ENCODE measurements at places on chromosomes 3 and 15. TPM values are rescaled to one million over a fixed set of nuclear protein-coding genes. Genes with fewer than 3 reads are reported as not detected.

DNA sequence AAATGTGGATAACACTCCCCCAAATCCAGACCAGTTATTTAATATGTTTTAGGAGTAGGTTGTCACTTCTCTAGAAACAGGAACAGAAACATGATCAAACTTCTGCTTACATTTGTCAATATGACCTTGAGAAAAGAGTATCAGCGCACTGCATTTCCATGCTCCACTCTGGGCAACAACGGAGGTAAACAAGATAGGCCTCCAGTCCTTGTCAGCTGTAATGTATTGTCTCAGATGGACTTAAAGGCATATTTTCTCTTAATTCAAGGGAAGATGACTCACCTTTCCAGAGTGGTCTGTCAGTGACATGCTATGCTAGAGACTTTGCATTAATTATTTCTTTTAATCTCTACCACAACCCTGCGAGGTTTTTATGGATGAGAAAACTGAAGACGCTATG is 51.6 kb upstream of the TCF12 start:
- H3K4me3 ChIP-seq = no peak overlapping the region
- H3K4me1 ChIP-seq = no peaks in the 10 kb centered on the region
- no peaks in the 10 kb centered on the region for H3K27me3 ChIP-seq

DNA sequence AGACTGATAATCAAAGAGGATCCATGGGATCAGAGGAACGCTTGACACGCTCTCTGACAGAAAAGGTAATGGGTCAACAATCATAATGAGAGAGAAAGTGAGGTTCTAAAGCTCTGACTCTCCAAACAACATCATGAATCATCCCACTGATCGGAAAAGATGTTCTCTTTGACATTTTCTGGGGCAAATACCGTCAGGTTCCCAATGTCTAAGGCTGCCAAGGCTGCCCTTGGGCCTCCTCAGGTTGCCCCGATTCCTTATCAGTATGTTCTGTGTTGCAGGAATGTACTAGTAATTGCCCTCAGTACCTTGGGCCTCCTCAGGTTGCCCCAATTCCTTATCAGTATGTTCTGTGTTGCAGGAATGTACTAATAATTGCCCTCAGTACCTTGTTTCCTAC is 60.9 kb downstream of the NPTN start:
- no peak for DNase-seq
- no peaks in the 10 kb centered on the region for H3K4me1 ChIP-seq
- H3K36me3 ChIP-seq = 0 out of 2 replicates have a peak, but pooled peaks cover 6% of the 10 kb centered on the region
- no peaks in the 10 kb centered on the region for H3K27me3 ChIP-seq

DNA sequence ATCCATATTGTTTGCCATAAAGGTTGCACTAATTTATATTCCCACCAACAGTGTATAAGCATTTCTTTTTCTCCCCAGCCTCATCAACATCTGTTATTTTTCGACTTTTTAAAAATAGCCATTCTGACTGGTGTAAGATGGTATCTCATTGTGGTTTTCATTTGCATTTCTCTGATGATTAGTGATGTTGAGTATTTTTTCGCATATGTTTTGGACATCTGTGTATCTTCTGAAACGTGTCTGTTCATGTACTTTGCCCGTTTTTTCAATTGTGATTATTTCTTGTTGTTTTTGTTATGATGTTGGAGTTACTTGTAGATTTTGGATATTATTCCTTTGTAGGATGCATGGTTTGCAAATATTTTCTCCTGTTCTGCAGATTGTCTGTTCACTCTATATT is 46.5 kb downstream of the TP63 start:
- H3K27me3 ChIP-seq = no peaks in the 10 kb centered on the region
- no peak overlapping the region for H3K4me3 ChIP-seq
- DNase-seq = no peak
- H3K27ac ChIP-seq = no peak overlapping the region
- no peaks in the 10 kb centered on the region for H3K4me1 ChIP-seq

- H3K36me3 ChIP-seq = no peaks in the 10 kb centered on the region
- no peak overlapping the region for H3K4me3 ChIP-seq
- DNase-seq = no peak
- no peaks in the 10 kb centered on the region for H3K27me3 ChIP-seq
Measured at GRCh38 chr3:37872413-37873160, 10.9 kb downstream of the CTDSPL start.

- no peak for DNase-seq
- H3K27ac ChIP-seq = no peak overlapping the region
- no peak overlapping the region for H3K4me3 ChIP-seq
- H3K27me3 ChIP-seq = no peaks in the 10 kb centered on the region
- H3K36me3 ChIP-seq = no peaks in the 10 kb centered on the region
Measured at GRCh38 chr15:100861511-100861991, 18.1 kb upstream of the ALDH1A3 start.

GRCh38 chr15:70327856-70328678 is 230.3 kb upstream of the TLE3 start:
- H3K4me1 ChIP-seq = peaks cover 23% of the 10 kb centered on the region
- H3K27me3 ChIP-seq = no peaks in the 10 kb centered on the region
- H3K36me3 ChIP-seq = no peaks in the 10 kb centered on the region
- H3K27ac ChIP-seq = 0 out of 2 replicates have a peak overlapping the region, but pooled peaks have one; percentile 3

DNA sequence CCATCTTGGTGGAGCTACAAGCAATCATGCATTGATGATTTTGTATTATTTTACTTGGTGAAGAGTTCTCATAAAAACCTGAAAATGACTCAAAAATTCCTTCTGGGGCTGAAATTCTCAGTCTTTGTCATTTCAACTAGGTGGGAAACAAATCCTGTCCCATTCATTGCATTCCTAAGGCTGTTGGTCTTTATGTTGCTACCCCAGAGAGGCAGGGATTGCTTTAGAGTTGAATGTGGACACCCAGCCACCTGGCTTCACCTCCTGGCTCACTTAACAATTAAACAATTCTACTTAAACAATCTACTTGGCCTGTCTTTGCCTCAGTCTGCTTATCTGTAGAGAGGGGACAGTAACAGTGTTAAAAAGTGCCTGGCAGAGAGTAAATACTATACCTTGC is 117.3 kb upstream of the UBE3A start:
- no peaks in the 10 kb centered on the region for H3K27me3 ChIP-seq
- H3K36me3 ChIP-seq = no peaks in the 10 kb centered on the region
- H3K4me3 ChIP-seq = no peak overlapping the region

Gene GRK7
- 0.10 TPM for total RNA-seq

GRCh38 chr3:67529337-67529736 is 125.1 kb downstream of the SUCLG2 start:
- no peak overlapping the region for H3K27ac ChIP-seq
- no peak overlapping the region for H3K4me3 ChIP-seq
- no peaks in the 10 kb centered on the region for H3K27me3 ChIP-seq
- DNase-seq = no peak

DNA sequence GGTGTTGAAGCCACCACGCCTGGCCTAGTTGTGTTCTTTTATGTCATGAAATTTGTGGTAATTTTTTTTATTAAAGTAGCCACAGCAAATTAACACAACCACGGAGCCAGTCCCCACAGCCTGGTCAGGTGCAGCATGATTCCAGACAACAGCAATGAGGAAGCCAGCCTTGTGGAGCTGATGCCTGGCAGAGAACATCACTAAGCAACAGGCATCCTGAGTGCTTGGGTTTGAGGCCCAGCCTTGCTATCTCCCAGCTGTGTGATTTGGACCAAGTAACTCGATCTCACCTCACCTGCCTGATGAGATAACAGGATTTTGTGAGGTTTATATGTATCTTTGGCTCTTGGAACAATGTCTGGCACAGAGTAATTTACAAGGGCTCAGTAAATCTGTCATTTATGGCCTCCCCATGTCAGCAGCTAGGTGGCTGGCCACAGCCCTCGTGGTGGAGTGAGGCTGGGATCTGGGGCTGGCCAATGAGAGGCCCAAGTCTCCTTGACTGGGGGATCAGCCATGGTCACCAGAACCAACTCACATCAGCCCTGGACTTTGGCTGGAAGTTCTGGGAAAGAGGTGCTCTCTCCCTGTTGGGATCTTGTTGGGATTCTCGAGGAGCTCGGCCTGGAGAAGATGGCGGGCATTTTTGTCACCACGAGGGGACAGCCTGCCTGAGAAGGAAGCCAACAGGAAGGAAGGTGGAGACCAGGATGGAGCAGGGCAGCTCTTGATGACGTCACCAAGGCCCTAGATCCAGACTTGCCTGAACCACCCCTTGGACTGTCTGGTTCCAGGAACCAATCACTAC is 22.8 kb upstream of the FLNB start:
- no peaks in the 10 kb centered on the region for H3K36me3 ChIP-seq
- peak overlapping the region; percentile 48 for H3K27ac ChIP-seq
- H3K4me3 ChIP-seq = no peak overlapping the region

Gene SLC27A2
- total RNA-seq = 0.18 TPM

GRCh38 chr3:144127700-144128099 is 156.1 kb downstream of the DIPK2A start:
- H3K4me1 ChIP-seq = no peaks in the 10 kb centered on the region
- H3K4me3 ChIP-seq = no peak overlapping the region
- H3K27ac ChIP-seq = no peak overlapping the region
- H3K27me3 ChIP-seq = no peaks in the 10 kb centered on the region
- no peaks in the 10 kb centered on the region for H3K36me3 ChIP-seq

GRCh38 chr3:108818404-108818803 is 4.2 kb upstream of the TRAT1 start:
- DNase-seq = no peak
- H3K27me3 ChIP-seq = no peaks in the 10 kb centered on the region
- no peaks in the 10 kb centered on the region for H3K4me1 ChIP-seq
- H3K27ac ChIP-seq = no peak overlapping the region

GRCh38 chr15:69548395-69549180 is 96.0 kb downstream of the RPLP1 start:
- no peaks in the 10 kb centered on the region for H3K4me1 ChIP-seq
- peaks cover 3% of the 10 kb centered on the region for H3K27me3 ChIP-seq
- H3K36me3 ChIP-seq = no peaks in the 10 kb centered on the region
- H3K4me3 ChIP-seq = no peak overlapping the region

Gene SH3GL3
- not detected for total RNA-seq

DNA sequence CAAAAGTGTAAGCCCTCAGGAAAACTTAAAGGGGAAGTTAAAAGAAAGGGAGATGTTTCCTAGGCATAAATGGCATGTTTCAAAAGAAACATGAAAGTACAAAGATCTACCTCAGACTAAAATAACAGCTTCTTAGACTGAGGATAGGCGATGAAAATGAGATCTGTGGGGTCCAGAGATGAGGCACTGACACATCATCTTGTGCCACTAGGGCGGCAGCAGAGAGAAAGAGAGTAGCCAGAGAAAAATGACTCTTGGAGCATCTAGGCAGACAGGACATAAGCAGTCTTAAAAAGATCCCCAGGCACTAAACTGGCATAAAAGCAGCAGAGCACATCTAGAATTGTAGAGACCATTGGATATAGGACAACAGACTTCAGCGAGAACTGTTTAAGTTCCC is 42.5 kb upstream of the RFX7 start:
- no peaks in the 10 kb centered on the region for H3K36me3 ChIP-seq
- H3K27ac ChIP-seq = no peak overlapping the region
- H3K4me3 ChIP-seq = no peak overlapping the region
- H3K27me3 ChIP-seq = no peaks in the 10 kb centered on the region

DNA sequence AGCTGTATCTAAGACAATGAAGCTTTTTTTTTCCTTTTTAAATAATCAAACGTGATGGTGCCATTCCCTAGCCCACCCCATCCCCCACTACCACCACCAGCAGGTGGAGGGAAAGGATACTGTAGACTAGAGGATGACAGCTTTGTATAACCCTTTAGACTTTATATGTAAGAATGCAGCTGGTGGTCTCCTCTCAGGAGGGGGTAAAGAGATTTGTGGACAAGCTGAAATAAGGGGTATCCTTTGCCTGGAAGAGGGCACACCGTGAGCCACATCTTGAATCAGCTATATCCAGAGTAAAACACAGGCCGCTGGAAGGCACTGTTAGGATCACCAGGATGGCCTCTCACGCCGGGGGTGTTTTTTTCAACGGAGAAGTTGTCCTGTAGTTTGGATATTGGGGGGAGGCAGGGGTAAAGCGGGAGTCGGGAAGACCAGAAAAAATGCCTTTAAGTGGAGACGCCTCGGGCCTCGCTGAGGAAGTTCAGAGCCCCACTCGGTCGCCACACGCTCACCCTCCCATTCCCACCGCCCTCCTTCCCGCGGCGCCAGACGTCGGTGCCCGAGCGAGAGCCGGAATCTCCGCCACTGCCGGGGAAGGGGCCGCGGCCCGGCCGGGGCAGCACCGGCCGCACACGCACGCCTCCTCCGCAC is 986 bp downstream of the KPNA4 start:
- peak overlapping the region; percentile 91 for H3K4me3 ChIP-seq
- no peaks in the 10 kb centered on the region for H3K27me3 ChIP-seq
- peak overlapping the region; percentile 77 for H3K27ac ChIP-seq
- peaks cover 48% of the 10 kb centered on the region for H3K4me1 ChIP-seq
- peaks cover 2% of the 10 kb centered on the region for H3K36me3 ChIP-seq

DNA sequence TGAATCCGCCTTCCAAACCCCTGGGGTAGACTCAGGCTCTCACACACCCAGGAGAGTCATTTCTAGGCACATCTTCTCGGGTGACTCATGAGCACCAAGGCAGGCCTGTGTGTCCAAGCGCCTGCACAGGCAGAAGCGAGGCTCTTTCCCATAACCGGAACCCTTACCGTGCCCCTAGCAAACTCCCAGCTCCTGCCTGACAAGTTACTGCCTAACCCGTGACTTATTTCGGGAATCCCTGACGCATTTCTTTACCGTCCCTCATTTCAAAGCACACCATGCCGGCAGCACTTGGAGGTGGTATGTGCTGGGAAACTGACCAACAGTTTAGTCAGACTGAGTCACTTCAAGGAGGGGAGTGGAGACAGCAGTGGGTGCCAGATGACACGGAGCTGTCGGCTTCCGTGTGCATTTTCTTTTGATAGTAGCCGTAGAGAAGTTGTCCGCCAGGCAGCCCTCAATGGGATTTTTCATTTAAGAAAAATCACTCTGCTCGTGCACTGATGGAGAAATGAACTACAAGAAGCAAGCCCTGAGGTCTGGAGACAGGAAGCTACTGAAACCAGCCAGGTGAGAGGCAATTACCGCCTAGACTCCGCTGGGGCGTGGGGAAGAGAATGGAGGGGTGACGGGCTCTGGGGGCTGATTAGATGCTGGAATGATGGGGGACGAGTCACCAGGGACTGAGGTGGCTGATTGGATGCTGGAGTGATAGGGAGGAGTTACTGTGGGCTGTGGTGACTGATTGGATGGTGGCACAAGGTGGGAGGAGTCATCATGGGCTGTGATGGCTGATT is 17.3 kb upstream of the HRH1 start:
- H3K4me1 ChIP-seq = peaks cover 3% of the 10 kb centered on the region
- H3K27ac ChIP-seq = peak overlapping the region; percentile 36
- no peaks in the 10 kb centered on the region for H3K27me3 ChIP-seq
- H3K4me3 ChIP-seq = peak overlapping the region; percentile 38

DNA sequence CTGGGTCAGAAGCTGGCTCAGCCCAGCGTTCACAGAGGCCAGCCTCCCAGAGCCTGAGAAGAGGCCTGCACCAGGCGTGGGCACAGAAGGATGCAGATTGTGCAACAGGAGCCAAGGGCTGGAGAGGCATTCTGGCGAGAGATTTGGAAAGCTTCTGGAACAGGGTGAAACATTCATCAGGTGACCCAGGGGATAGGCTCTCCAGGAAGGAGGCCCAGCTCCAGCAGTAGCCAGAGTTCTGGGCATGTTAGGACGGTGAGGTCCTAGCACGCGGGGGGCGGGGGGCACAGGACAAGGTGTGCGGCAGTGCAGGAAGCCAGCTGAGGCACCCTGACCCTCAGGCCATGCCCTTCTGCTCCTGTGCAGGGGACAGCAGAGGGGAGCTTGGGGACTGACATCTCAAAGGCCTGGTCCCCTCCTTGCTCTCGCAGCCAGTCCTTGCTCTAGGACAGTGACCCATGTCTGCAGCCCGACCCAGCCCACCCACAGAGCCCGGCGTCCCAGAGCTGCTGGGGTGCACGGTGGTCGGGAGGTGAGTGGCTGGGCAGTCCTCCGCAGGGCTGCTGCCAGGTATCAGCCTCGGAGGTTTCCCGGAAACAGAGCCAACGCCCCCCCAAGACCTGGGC is 111.7 kb upstream of the KLF13 start:
- no peaks in the 10 kb centered on the region for H3K27me3 ChIP-seq
- DNase-seq = no peak
- H3K4me3 ChIP-seq = peak overlapping the region; percentile 55
- H3K36me3 ChIP-seq = no peaks in the 10 kb centered on the region
- peak overlapping the region; percentile 49 for H3K27ac ChIP-seq

Gene CLSTN2
- 0.03 TPM for total RNA-seq
